ENCODE measurements at places on chromosomes 2 and 18.

- no peak for DNase-seq
Observed at GRCh38 chr2:66539452-66539851, 104.5 kb downstream of the MEIS1 start.

GRCh38 chr2:60365556-60365955 lies 187.9 kb downstream of the BCL11A start:
- no peak for DNase-seq

- no peak for DNase-seq
Observed at GRCh38 chr2:150209746-150210145, 277.7 kb downstream of the RND3 start.

GRCh38 chr2:12210016-12210933 lies 463.8 kb downstream of the LPIN1 start:
- DNase-seq, result no peak

Data from T-helper 22 cell (primary cell).